ENCODE measurements at places on chromosomes 6 and 20.

GRCh38 chr6:4522453-4522852 is 253.8 kb upstream of the CDYL start:
- DNase-seq, result no peak

DNA sequence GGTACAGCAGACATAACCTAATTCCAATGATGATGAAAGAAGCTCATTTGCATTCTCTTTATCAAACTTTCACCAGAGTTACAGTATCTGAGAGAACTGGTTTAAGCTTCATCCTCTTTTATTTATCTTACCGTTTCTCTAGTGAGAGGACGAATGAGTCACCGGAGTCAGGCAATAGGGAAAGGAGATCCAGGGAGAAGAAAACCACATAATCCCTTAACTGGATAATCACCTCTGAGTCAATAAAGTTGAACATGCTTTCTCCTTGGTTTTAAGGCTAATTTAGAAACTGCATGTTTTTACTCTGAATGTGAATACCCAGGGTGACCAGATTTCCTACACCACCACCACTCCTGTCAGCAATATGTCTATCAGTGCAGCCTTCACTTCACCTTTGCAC is 313.7 kb upstream of the TBX18 start:
- no peak for DNase-seq

GRCh38 chr20:59495894-59496510 is 108.3 kb upstream of the PHACTR3 start:
- DNase-seq, result peak; percentile 44

DNA sequence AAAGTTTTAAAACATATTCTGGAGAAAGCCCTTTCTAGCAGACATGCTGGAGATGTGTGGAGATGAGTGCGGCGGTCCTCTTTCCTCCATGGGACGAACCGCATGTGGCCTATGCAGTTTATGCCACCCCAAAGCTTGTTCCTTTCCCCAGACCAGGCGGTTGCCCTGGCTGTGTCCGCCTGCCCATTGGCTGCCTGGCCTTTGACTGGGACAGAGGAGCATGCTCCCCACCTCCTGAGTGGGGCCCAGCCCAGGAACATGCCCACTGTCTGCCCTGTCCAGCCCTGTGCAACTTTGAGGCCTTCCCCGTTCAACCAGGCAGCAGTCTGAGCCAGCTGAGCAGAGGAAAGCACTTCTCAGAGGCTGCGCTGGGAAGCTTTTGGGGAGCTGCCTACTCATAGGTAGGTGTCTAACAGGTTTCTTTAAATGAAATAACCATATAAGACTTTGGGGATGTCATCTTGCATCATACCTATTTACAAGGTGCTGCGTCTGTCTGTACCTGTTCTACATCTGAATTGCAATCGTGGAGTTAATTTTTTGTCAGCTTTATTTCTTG is 20.6 kb downstream of the FOXC1 start:
- DNase-seq, result no peak

- DNase-seq, result no peak
Measured at GRCh38 chr6:168451805-168452517, 11.0 kb downstream of the SMOC2 start.

Data from stimulated activated CD8-positive, alpha-beta memory T cell treated with anti-CD3 and anti-CD28 coated beads, Interleukin-15, amount 100 ng/mL, for 1 hour (primary cell).